ENCODE measurements at places on chromosomes 2 and 18.

DNA sequence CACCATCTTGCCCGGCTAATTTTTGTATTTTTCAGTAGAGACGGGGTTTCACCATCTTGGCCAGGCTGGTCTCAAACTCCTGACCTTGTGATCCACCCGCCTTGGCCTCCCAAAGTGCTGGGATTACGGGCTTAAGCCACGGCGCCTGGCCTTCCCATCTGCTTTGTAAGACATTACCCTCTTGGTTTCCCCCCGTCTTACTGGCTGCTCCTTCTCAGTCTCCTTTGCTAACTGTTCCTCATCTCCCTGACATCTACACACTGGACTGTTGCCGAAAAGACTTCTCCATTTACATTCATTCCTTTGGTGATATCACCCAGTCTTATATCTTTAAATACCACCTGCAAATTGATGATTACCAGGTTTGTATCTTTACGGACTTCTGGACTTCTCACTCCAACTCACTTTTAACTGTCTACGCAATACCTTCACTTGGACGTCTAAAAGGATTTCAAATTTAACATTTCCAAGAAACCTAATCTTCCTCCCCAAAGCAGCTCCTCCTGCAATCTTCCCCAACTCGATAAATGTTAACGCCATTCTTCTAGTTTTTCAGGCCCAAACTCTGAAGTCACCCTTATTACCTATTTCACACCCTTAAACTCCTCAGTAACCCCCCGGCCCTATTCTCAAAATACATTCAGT, 37.9 kb downstream of the YES1 start:
- no peak for DNase-seq

DNA sequence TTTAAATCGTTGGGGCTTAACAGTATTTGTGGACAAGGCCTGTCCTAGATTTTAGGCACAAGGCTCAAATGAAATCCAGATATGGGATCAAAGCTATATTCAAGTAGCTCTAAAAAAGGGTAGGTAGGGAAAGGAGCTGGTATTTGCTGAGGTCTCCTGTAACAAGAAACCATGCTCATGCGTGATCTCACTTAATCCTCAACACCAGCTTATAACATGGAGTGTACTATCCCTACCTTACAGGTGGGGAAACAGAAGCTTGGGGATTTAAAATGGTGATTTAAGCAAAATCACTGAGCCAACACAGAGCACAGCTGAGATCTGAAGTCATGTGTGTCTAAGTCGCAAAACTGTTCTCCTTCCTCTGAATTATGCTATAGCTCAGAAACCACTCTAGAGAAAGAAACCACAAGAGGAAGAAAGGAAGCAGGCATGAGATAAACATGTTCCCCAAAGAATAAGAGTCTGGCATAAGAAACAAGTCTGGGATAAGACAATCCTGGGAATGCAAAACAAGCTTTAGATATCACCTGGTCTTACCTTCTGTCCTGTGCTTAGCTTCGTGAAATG, 43.1 kb downstream of the CYRIA start:
- DNase-seq, result no peak

- DNase-seq, result no peak
Measured at GRCh38 chr2:226396541-226396940, 403.1 kb downstream of the IRS1 start.

GRCh38 chr18:11251229-11251890, 102.0 kb upstream of the PIEZO2 start:
- DNase-seq, result no peak

DNA sequence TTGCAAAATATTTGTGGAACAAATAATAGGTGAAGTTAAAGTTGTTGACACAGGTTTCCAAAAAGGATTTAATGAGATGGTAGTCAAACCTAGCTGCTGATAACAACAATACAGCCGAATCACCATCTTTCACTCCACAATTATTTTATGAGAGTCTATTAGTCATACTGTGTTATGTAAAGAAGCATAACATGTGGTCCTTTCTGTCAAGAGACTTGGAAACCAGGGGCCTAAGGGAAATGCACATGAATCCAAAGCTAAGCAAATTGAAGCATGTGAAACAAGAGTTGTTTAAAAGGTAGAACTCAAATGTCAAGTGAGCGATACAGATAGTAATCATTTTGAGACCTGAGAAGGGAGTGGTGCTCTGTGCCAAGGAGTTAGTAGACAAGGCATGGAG, 16.0 kb downstream of the CD28 start:
- DNase-seq, result no peak

GRCh38 chr2:166157578-166157977, 29.8 kb upstream of the SCN1A start:
- DNase-seq, result no peak

DNA sequence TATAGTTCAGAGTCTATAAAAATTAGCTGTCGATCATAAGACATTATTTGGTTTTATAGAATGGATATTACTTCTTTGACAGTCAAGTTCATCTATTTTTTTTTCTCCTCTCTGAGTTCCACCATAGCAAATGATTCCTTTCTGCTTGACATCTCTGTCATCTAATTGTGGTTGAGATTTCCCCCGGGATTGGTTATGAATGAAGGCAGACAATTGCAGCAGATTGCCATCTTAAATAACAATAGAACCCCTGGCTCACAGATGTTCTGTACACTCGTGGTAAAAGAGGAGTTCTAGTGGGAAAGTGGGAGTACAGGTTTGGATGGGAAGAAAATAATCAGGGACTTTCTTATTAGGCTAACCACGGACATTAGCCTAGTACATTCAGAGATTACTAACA, 292.1 kb upstream of the NRXN1 start:
- DNase-seq, result no peak

DNA sequence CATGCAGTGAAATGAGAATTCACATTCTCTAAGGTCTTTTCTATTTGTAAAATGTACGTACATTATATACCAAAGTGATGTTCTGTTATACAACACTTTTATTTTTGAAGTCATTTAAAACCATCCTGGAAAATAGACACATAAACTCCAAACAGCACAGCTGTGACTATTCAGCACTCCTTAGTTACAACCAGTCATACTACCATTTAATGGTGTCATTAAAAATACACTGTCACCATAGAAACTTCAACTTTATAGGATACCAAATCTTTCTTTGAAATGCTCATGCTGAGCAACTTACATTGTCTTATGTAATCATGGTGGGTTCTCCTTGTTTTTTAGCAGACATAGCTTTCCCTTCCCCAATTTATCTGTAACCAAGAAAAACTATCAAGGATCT, 85.3 kb downstream of the METTL4 start:
- DNase-seq, result no peak

GRCh38 chr2:204021290-204022081, 84.9 kb downstream of the ICOS start:
- no peak for DNase-seq

DNA sequence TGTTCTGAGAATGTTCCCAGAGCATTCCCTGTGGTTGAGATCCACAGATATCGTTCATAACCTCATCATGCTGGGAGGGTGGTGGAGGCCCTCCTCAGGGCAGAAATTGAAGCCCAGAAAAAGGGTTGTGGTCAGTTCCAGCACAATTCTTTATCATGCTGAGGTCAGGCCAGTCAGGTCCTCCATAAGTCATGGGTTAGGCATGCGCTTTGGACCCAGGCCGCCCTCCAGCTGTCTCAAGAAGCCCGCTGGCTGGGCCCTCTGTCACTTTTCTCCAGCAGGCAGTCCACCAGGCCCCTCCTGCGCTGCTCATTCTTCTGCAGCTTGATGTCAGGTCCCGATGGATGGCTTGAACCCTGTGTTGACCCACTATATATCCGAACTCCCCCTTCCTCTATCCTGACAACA, 151.1 kb upstream of the NT5C1B start:
- no peak for DNase-seq
